COLO829 (cell line): ENCODE measurements at places on chromosomes 1 and 21.

GRCh38 chr1:23424293-23425192, at the start of gene TCEA3:
TSS of gene TCEA3 (minus strand) at chr1:23424748. CDS start at chr1:23424633, 115 bp downstream.
- no peak for DNase-seq

GRCh38 chr1:150053926-150054325, 13.7 kb upstream of the VPS45 start:
- no peak for DNase-seq

- no peak for DNase-seq
Observed at GRCh38 chr1:27906759-27907158, 28.0 kb upstream of the SMPDL3B start.

GRCh38 chr1:18485227-18485626, 4.5 kb downstream of the KLHDC7A start:
- no peak for DNase-seq

- DNase-seq, result no peak
Observed at GRCh38 chr1:1181129-1181937, 7.7 kb downstream of the TTLL10 start.

DNA sequence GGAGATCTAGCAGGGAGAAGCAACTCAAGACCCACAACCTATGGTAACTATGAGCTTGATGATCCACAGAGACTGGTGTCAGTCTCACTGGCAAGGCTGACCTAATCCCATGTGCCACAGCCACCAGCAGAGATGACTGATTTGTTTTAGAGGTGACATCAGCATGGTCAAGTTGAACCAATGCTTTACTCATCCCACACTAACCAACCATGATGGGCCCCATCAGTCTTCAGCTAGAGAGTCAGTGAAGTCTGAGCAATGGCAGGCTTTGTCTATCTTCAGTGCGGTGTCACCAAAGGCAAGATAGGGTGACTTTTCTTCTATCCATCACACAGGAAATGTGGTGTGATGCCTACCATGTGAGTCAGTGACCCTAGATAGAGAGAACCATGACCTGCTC, 1470.7 kb downstream of the NCAM2 start:
- no peak for DNase-seq
